ENCODE measurements at places on chromosomes 2 and 18.
A peak's percentile ranks its signal among the peaks of the same experiment; 100 is the strongest.

DNA sequence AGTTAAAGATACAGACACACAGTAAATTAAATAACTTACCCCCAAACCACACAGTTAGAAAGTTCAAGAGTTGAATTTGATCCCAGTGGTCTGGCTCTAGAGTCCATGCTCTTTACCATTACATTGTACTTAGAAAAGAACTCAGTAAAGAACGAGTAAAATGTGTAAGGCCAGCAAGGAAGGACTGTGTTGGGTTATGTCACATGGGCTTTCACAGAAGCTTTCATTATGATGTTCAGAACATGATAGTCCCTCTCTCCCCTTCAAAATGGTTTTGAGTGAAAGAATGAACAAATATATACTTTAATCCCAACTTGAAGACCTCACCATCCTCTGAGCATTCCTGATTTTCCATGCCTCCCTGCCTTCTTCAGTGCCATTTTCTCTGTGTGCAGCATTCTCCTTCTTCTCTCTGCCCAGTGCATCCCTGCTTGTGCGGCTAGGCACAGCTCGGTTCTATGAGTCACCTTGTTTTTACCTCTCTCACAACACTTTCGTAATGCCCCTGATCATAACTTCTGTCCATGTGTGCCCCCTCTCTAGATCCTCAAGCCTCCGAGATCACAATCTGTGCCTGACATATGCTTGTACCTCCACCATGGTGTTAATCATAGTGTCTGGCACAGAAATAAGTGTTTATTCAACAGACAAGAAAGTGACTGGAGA is 22.0 kb downstream of the RASGRP3 start:
- no peak for DNase-seq

GRCh38 chr2:217899231-217900009 is 103.4 kb downstream of the TNS1 start:
- DNase-seq, result no peak

DNA sequence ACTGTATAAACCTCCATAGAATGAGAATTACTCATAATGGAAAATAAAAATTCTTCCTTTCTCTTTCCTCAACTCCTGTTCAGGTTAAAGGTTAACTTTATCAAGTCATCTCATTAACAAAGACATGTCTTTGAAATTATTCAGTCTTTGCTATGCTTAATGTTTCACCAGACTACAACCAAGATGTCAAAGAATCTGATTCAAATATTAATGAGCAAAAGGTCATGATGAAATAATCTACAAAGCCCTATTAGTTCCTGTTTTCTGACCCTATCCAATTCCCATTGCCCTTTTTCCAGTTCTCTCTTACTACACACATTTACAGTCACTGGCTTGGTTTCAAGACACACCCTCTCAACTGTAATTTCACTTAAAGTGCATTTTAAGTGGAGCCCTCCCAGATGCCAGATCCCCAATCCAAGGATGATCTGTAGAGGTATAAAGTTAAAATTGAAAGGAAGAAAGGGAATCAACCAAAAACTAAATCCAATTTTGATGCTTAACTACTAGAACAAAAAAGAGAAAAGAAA is 246.9 kb upstream of the CYP26B1 start:
- no peak for DNase-seq

DNA sequence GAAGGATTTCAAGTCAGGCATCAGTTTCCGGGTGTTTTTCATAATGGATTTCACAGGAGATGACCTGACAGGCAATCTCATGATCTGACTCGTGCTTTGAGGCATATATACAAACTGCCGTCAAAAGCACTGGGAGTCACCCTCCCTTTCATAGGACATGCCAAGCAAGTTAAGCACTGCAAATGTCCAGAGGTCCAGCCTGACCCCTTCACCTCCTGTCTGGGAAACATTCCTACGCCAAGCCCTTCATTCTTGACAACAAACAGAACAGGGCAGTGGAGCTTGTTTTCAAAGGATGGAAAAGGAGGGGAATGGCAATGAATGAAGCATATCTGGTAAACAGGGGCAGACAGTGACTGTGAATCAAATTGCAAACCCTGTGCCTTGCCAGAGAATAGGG is 963.6 kb downstream of the BCL11A start:
- DNase-seq, result no peak

- no peak for DNase-seq
Measured at GRCh38 chr2:204849892-204850291, 304.6 kb downstream of the PARD3B start.

DNA sequence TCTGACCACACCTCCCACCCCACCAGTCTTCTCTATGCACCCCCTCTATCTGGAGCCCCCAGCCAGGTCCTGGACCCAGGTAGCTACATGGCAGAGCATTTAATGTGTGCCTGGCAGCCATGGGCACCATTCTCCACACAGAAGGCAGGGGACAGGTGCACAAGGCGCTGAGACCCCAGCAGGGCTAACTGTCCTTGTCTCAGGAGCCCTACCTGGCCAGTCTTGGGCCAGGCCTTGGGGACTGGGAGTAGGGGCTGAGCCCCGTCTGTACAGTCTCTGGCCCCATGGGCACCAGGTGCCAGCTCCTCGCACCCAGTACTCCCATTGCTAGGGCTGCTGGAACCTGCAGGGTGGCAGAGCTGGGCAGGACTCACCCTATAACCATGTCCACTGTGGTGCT is 2.9 kb downstream of the GNLY start:
- no peak for DNase-seq

DNA sequence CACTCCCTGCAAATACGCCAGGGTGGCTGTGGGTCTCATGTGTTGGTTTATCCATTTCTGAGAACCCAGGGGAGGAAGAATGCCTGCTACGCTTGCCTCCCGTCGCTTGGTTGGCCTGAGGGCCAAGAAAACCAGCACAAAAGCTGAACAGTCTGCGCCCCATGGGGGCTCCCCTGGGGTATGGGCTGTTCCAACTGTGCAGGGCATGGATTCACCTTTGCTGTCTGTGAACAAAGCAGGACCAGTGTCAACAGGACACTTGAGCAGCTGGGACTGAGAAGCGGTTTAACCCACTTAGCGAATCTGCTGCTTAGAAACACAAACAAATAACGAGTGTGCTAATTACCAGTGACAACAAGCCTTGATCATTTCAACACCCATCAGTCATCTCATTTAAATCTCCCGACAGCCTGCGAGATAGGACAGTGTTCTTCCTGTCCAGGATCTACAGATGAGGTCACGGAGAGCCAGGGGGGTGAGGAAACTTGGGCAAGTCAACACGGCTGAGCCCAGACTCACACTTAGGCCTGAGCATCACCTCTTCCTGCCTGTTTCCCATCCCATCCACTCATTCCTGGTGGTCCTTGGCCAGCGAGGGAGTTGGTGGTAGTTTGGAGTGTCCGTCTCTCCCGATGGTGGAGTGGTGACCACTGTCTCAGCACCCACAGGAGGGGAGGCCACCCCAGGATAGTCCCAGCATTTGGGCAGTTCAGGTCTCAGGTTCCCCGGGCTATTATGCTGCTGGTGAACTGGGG is 111.6 kb upstream of the HAAO start:
- DNase-seq, result peak; percentile 86

DNA sequence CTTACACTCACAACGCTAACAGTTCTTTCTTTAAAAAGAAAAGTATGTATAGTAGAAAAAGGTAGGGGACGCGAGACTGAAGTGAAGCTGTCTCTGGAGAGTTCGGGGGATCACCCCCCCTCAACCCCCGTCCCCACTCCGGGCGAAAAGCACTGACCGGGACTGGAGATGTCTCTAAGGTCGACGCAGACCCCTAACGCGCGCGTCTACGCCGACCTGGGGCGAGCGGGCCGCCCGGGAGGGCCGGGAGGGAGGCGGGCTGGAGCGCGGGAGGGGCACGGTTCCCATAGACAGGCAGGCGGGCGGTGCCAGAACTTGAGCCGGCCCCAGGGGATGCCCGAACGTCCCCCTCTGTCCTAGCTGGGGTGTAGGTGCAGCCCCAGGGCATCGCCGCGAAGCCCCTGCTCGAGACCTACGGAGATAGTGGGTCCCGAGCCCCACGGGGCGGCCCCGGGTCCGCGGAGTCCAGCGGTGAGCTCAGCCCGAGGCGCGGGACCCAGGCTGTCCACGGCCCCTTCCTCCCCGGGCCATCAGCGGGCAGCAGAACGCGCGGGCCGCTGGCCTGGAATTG is 82.2 kb downstream of the CHRNA1 start:
- no peak for DNase-seq

- no peak for DNase-seq
Measured at GRCh38 chr18:61860302-61860701, 32.5 kb downstream of the RNF152 start.

- no peak for DNase-seq
Measured at GRCh38 chr2:74079522-74080341, 68.0 kb downstream of the BOLA3 start.

GRCh38 chr2:105592288-105592687 is 152.4 kb upstream of the NCK2 start:
- DNase-seq, result no peak

- no peak for DNase-seq
Measured at GRCh38 chr2:23078784-23079434, 306.1 kb upstream of the KLHL29 start.
